ENCODE measurements at places on chromosomes 4 and X.
A peak's percentile ranks its signal among the peaks of the same experiment; 100 is the strongest.

- DNase-seq = peak; percentile 27
Measured at GRCh38 chrX:15973299-15973698, 118.7 kb upstream of the AP1S2 start.

GRCh38 chr4:121829511-121829910, 5.8 kb upstream of the CCNA2 start:
- no peak for DNase-seq

GRCh38 chr4:184447664-184448063, 26.7 kb downstream of the IRF2 start:
- DNase-seq = no peak

DNA sequence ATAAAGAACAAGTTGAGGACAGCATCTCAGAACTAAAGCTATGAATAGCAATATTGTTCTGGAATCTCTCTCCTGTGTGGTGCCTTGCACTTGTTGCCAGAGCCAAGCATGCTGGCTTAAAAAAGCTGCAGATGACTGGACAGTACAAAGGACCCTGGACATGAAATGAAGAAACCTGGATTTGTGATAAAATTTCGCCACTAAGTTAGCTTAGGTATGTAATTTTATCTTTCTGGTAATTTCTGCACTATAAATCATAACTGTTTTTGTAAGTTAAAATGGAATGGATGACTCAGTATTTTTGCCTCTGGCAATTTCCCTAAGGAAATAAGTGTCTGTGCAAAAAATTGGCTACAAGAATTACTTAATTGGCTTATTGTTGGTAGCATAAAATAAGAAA, 317.2 kb downstream of the CAMK2D start:
- DNase-seq = peak; percentile 96

GRCh38 chr4:113919611-113920010, 59.8 kb downstream of the ARSJ start:
- peak; percentile 32 for DNase-seq

- DNase-seq = no peak
Measured at GRCh38 chrX:15207384-15207783, 62.5 kb downstream of the ASB9 start.

DNA sequence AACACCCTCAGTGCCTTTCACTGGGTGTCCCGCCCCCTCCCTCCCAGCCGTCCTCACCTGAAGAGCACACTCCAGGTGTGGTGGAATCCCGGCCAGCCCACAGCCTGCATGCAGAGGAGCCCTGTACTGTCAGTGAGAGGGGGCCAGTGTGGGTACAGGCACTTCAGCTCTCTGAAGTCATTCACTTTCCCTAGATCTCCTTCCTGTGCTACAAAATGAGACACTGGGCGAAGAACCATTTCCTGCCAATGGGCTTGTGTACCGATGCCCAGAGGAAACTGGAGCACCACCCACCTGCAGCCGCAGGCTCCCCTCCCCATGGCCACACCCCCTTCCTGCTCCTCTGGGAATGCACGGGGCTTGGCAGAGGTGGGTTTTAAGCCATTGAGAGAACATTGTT, 73.9 kb upstream of the C4orf50 start:
- DNase-seq = no peak

GRCh38 chrX:41421071-41421729, 25.9 kb upstream of the NYX start:
- DNase-seq = no peak

DNA sequence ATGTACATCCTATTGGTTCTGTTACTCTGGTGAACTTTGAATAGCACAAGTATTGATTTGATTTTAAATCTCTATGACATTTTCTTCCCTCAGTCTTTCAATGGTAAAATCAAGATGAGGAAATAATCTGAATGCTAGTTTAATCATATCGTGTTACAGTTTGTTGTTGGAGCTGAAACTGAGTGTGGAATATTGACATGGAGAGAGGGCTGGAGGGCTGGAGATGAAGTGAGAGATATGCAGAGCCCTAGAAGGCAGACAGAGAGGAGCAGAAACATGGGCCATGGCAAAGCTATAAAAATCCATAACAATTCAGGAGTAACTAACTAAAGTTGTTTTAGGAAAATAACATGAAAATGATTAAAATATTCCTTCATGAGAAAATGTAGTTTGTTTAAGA, 141.1 kb downstream of the BANK1 start:
- no peak for DNase-seq

DNA sequence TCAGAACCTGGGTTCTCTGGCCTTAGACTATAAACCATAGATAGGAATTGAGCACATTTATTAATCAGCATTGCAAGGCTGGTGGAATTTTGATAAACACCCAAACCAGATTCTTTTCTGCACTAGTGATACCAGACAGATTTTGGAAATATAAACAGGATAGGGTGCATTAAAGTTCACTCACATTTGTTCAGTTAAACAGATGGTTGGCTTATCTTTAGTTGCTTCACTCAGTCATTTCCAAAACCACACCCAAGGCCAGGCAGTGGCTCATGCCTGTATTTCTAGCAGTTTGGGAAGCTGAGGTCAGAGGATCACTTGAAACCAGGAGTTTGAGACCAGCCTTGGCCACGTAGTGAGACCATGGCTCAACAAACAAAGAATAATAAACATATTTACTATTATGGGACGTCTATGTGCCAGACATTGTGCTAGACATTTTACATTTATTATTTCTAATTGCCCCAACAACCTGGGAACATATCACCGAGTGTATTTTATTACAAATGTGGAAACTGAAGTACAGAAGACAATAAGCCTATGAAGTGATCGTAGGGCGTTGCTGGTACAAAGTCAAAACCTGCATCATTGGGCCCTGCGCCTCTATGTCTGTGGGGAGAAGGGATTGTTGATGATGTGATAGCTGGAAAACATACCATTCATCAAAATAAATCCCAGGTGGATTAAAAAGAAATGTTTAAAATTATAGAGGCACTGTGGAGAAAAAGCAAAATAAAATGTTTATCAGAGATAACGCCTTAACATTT, 15.0 kb downstream of the ADD1 start:
- peak; percentile 86 for DNase-seq

DNA sequence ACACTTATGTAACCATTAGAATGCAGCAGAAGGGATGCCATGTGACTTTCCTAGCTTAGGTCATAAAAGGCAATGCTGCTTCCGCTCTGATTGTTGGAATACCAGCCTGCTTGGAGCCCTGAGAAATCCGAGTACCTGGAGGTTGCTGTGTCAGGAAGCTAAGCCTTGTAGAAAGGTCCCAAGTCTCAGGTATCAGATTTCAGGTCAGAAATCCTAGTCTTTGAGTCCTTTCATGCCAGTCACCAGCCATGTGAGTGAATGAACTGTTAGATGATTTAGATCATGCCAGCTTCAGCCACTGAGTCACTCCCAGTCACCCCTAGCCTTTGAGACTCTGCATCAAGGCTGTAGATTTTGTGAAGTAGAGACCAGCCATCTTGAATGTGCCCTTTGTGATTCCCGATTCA, 23.5 kb downstream of the RAP1GDS1 start:
- DNase-seq = no peak

DNA sequence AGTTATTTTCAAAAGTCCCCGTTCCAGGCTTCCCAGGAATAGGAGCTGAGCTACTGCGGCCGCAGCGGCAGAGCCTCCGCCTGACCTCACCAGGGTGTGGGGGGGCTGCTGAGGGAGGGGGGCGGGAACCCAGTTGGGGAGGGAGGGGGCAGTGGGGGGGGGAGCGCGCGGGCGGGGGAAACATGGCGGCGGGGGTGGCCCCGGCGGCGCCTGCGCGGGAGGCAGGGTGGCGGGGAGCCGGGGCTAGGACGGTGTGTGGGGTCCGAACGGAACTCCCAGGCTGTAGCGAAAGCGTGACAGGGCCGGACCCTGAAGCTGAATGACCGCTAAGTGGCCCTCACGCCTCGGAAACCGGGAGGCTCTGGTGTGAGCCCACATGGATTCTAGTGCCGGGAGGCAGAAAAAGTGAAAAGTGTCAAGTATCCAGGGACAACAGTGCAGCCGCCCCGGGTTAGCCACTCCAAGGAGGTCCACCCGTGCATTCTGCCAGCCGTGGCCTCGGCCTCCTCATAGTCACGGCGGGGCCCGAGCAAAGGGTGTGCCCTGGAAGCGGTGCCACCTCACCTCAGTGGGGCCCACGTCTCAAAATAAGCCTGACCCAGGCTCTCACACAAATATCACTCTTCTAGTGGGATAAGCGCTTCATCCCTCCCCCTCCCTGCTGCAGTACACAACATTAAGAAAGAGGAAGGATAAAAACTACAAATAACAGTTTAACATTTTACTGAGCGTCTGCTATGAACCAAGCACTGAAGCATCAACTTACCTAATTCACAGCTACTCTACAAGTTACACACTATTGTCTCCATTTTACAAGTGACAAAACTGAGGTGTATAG, at the start of gene KLHL13:
Gene KLHL13, minus strand, starts transcription at position 98 of the 838 bp plus-strand sequence. CDS start 88,337 bp downstream, outside the sequence.
- peak; percentile 16 for DNase-seq

DNA sequence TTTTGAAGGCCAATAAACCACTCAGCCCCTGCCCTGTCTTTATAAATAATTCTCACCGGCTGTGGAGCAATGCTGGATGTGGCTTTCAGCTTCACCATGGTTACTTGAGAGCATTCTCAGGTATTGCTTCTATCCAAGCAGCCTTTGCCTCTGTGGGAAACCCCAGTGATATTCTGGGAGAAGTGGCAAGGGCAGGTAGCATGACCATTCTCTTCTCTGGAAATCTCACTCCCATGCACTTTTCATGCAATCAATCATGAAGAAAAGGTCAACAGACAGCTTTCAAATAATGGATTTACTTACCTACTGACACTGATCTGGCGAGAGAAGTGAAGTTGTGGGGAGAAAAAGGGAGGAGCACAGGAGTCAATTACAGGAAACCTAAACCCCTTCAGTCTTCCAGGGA, 49.5 kb downstream of the UNC5C start:
- no peak for DNase-seq

- DNase-seq = peak; percentile 77
Measured at GRCh38 chrX:9337046-9337445, 127.8 kb upstream of the TBL1X start.

- DNase-seq = peak; percentile 57
Measured at GRCh38 chr4:176376032-176376614, 56.4 kb downstream of the SPCS3 start.

DNA sequence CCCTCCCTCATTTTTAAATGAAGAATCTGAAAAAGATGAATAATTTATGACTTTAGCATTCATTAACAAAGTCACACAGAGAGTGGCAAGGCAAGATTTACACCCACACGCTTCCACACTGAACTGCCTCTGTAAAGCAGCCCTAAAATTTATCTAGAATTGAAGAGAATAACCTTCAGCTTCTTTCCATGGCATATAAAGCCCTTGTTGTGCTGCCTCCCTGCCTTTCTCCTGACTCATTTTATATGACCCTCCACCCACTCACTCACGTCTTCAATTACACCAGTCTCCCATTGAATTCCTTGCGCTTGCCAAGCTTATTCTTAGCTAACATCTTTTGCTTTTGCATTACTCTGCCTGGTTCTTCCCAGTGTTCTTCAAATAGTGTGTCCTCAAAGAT, 2649.3 kb downstream of the PCDH7 start:
- peak; percentile 66 for DNase-seq

DNA sequence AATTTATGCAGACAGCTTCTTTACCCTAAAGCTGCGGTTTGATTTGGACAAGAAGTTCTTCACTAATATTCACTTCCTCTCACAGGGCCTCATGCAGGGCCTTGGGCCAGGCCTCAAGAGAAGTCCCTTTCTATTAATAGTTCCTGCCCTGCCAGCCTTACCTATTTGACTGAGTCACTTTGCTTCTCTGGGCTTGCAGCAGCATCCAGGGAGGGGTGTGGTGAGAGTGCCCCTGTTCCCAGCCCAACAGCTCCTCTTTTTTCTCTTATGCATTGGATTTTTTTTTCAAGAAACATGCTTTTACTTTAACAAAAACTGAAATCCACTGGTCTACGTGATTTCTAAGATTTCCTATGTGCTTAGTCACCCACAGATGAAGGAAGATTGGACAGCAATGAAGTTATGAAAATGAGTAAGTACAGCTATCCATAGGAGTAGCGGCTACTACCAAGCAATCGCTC, 26.7 kb downstream of the FAM156B start:
- DNase-seq = peak; percentile 66

DNA sequence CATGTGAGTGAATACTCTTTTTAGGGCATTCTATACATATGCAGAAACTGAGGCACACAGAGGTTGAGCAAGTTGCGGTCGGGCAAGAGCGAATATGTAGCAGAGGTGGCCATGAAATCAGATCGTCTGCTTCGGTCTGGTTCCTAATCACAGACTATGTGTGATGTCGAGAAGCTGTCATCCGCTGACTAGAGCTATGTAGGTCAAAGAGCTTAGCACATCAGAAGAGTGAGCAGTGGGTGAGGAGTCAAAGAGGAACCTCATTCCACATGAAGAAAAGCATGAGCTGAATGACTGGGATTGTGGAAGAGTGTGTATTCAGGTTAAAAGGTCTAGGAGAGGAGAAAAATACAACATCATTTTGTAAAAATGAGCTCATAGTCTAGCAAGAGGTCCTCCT, 19.0 kb downstream of the GAB3 start:
- DNase-seq = no peak

- peak; percentile 85 for DNase-seq
Measured at GRCh38 chr4:73859614-73860088, 6.6 kb downstream of the PF4V1 start.

DNA sequence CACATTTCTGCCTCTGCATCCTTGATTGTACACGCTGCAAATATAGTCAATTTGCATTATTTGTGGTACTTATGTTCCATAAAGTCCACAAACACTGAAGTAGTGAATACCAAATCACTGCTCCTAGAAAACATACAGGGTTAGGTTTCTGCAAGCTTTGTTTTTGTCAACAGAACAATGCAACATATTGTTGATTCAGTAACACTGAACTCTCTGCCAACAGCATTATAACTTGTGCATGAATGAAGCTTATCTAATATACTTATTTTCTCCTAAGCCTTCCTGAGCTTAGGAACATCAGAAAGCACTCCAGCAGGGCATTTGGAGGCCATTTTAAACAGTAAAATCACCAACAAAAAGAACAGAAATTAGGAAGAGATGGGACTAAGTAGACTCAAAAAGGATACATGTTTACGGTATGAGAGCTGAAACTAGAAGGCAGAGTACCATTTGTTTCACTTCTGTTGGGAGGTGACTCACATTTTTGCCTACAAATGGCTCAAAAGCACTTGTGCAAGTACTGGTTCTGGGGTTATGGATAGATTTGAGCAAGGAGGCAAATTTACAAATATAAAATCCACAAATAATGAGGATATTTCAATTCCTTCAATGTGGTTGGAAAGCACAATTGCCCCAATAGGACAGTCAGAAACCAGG, 14.1 kb downstream of the COX18 start:
- DNase-seq = no peak

GRCh38 chrX:66074920-66075879, 35.3 kb upstream of the VSIG4 start:
- no peak for DNase-seq

Data from fibroblast of the aortic adventitia (primary cell).